Hematopoietic multipotent progenitor cell treated with erythropoietin and hydrocortisone succinate and interleukin-3 and kit ligand, for 4 days (in vitro differentiated cells): ENCODE measurements at places on chromosomes 3 and 15.

DNA sequence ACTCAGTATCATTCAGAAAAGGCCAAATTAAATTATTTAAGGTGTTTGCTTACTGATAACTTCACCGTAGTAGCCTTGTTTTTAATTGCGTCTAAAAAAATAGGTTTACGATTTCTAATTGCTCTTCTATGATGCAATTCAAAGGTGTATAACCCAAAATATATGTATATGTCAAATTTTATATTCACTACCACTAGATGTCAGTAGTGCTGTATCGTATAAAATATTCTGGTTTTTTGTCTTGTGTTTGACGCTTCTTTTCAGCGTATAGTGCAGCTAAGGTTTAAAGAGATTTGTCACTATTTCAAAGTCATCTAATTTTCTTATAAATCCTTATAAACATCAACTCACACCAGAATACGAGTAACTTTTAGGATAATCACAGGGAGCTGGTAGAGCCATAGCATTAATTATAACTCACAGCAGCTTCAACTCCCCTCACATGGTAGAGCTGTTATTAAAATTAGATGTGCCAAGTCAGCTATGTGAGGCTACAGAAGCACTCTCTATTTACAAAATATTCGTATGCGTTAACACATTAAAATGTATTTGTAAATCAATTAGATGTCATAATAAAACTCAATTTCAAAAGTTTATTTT, 3.5 kb downstream of the PFN2 start:
- peak; percentile 75 for DNase-seq

GRCh38 chr15:58241872-58242271, 103.7 kb downstream of the AQP9 start:
- no peak for DNase-seq

DNA sequence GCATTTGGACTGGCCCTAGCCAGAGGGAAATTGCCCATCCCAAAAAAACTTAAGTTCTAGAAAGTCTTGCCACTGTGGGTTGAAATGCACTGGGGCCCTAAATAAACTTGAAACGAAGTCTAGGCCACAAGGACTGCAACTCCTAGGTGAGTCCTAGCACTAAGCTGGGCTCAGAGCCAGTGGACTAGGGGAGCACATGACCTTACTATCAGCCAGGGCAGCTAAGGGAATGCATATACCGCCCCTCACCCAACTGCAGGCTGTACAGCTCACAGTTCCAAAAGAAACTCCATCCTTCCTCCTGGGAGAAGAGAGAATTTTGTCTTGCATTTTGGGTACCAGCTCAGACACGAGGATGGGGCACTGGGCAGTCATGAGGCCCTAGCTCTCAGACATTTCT, 23.6 kb upstream of the TEX55 start:
- no peak for DNase-seq

DNA sequence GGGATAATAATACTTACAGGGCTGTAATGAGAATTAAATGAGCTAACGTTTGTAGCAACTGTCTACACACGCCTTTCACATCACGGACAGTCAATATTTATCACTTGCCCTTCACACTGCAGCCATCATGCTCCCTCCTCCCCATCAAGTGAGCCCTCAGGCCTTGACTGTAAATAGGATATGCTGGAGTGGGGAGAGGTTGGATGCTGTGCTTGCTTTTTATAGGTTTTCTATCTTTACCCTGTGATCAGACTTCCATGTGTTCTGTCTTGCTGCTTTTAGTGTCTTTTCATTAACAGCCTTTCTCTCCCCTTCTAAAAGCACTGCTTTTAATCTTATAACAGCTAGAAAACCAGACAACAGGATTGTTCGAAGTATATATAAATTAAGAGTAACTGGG, 12.8 kb upstream of the MAGEF1 start:
- no peak for DNase-seq
